ENCODE measurements at places on chromosomes 3 and 15.

- no peak for DNase-seq
Observed at GRCh38 chr15:86197770-86198169, 118.1 kb downstream of the AGBL1 start.

GRCh38 chr15:68700455-68701123 is 120.1 kb downstream of the ANP32A start:
- no peak for DNase-seq

DNA sequence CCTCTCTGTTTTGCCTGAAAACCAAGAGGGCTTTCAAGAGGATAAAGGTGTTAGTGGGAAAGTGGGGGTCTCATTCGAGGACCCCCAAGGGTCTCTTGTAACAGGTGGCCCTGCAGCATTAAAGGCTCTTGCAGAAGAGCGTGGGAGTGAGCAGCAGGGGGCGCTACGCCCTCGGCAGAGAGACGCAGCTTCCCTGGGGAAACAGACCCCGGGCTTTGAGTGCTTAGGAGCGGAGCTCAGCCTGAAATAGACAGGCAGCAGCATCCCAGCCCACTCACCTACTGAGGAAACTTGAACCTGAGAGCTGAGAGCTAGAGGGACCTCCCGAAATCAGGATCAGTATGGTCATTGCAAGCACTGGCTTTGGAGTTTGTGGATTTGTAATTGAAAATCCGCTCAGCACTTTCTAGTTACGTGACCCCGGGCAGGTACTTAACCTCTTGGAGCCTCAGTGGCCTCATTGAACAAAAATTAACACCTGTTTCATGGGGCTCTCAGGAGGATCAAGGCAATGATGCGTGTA is 25.7 kb downstream of the RPLP1 start:
- peak; percentile 47 for DNase-seq

DNA sequence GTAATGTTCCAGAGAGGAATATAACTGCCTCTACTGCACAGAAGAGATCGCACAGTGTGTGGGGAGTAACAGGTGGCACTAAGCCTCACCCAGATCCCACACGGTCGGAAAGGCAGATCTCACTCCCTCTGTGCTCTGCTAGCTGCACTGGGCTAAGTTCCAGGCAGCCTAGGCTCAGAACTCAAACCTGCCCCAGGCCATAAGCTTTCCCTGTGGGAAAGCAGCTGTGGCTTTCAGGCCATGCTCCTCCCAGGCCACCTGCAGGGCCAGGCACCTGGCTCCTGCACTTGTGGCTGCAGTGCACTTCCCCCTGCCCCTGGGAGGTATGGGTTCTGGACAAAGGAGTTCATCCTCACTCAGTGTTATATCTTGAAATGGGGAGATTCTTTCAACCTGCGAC is 27.5 kb downstream of the PCCB start:
- no peak for DNase-seq

DNA sequence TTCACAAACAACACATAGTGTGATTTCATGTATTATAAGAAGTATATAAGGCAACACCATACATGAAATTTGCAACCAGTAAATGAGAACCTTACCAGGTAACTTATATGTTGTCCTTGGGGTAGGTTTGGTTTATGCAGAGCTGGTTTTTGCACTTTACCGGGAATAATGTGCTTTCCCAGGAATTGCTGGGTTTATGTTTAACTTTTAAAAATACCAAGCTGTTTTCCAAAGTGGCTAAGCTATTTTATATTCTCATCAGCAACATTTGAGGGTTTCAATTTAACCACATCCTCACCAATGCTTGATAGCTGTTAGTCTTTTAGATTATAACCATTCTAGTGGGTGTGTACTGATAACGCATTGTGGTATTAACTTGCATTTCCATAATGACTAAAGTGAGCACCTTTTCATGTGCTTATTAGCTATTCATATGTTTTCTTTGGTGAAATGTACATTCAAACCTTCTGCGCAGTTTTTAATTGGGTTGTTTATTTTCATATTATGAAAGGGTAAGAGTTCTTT is 71.6 kb downstream of the KY start:
- DNase-seq: peak; percentile 6

DNA sequence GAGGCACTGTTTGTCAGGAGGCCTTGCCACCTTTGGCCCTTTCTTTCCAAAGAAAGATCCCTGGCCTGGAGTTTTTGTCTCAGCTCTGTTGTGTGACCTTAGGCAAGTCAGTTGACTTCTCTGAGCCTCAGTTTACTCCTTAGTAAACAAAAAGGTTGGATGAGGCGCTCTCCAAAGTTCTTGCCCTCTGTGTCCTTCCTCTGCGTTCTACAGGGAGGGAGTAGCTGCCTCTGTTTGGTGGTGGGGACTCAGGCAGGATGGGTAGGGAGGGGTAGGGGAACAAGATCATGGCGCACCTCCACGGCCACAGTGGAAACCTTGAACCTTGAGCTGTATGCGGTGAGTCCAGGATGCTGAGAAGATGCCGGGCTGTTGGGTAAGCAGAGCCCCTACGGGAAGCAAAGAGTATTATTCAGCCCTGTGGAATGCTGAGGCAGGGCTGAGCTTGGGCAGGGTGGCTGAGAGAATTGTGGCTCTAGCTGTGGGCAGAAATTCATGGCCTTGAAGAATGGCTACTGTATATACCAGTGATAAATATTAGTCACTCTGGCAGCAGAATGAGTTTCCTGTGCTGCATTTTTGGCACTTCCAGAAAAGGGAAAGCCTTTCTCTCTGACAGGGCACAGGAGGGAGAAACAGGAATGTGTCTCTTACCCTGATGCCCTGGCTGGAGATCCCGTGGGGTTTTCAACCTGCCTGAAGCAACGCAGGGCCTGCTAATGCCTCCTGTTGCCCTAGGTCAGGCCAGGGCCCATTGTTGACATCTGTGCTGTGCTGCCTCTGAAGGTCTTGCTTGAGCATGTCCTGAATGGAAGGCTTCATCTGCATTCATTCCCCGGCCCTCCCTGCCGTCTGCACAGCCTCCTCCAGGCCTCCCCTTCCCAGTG is 39.9 kb downstream of the SMAD3 start:
- DNase-seq: peak; percentile 95

- DNase-seq: no peak
Observed at GRCh38 chr3:6079011-6079410, 781.9 kb upstream of the GRM7 start.

GRCh38 chr3:57555306-57555705 is 768 bp upstream of the PDE12 start:
- no peak for DNase-seq

- DNase-seq: no peak
Observed at GRCh38 chr3:72290859-72291638, 506.1 kb upstream of the PROK2 start.

GRCh38 chr3:89762405-89762804 is 655.0 kb downstream of the EPHA3 start:
- no peak for DNase-seq

DNA sequence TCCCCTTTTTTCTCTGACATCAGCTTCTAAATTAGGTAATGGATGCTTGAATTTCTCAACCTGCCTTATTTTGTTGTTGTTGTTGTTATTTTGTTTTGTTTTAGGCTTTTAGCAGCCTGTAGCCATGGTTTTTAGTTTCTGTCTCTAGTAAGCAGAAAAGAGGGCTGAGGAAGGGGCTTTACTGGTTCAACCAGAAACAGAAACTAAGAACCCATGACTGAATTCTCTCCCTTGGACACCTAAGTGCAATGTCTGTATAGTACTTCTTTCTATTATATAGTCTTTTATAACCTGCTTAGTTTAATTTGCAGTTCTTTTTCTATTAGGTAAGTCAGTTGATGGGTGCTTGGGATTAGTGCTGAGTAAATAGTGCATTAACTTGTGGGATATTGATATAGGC is 129.0 kb downstream of the BBX start:
- DNase-seq: no peak

GRCh38 chr3:116445990-116446389 is 703 bp upstream of the LSAMP start:
- no peak for DNase-seq

DNA sequence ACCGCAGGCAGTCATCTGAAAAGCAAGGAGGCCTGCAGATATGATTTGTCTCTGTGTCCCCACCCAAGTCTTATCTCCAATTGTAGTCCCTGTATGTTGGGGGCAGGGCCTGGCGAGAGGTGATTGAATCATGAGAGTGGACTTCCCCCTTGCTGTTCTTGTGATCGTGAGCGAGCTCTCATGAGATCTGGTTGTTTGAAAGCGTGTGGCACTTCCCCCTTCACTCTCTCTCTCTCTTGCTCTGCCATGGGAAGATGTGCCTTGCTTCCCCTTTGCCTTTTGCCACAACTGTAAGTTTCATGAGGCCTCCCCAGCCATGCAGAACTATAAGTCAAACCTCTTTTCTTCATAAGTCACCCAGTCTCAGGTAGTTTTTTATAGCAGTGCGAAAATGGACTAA is 83.3 kb downstream of the TMCO5A start:
- DNase-seq: no peak

DNA sequence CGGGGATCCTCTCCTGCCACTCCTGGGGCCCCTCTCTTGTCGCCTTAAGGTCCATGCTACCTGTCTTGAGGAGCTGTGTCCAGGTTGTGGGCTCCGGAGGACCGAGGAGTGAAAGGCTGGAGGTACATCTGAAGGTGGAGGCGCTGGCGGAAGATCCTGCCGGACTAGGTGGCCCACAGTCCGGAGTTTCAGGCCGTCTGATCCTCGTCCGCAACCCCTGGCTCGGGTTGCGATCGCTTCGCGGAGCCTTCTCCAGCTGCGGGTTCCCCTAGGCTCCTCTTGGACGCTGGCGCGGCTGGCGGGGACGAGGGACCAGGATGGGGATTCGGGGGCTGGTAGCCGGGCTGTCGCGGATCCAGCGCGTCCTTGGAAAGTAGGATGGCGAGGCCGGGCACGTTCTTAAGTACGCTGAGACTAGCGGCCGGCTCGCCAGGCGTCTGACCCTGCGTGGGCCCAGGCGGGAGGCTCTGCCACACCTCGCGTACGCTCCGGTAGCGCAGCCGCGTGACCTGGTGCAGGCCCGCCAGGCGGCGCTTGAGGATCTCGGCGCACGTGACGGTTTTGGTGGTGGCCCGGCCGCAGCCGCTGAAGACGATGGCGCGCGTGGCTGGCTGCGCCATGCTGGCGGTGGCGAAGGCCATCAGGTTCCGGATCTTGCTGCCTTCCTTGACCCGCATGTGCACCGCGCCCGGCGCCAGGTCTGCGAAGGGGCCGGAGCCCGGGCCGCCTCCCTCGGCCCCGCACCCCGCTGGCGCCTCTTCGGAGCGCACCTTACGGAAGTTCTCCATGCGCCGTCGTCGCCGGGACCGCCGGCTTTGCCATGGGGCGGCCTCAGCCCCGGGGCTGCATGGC is 550 bp downstream of the RPP25 start:
- DNase-seq: no peak

DNA sequence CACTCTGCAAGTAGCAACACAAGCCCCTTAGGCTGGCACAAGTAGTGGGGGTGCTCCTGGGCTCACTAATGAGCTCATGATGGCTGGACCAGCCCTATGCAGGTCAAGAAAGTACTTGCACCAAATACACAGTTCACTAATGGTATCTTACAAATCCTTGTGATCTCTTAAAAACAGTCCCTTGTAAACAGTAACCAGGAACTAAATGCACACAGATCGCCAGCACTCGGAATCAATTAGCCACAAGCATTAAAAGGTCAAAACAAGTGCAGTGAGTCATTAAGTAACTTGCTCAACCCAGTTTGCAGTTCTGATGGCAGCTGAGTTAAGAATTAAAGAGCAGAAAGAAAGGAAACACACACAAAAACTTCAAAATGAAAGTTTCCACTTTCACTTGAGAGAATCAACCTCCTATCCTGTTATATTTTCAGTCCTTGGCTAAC is 43.2 kb downstream of the ARHGEF3 start:
- peak; percentile 81 for DNase-seq

GRCh38 chr15:64621056-64621455 is 154.3 kb downstream of the RBPMS2 start:
- DNase-seq: no peak

DNA sequence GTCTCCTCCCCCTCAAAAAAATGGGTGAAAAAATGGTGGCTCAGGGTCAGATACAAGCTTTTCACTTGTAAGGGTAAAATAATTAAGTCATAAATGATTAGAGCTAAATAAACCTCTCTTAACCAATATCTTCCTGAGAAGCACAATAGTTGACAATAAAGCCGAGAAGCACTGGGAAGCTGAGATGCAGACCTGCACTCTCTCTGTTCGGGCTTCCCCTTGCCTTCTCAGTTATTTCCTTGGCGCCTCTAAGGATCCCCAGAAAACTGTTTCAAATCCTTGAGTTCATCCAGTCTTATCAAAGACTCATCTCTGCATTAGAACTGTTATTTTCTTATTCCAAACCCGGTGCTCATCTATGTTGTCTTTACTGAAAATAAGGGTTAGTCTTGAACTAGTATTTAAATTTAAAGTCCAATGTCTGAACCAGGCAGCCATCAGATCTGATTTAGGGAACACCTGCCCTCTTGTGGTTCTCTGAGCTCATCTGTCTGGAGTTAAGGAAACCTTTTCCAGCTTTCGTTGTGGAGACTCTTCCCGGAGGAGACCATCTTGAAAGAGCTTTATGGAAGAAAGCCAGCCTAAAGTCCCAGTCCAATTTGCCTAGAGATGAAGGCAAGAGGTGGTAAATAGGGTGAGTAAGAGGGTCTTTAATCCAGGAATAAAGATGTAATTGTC is 256.4 kb upstream of the MCTP2 start:
- DNase-seq: peak; percentile 27

GRCh38 chr3:71025010-71025409 is 558.5 kb downstream of the FOXP1 start:
- DNase-seq: no peak

DNA sequence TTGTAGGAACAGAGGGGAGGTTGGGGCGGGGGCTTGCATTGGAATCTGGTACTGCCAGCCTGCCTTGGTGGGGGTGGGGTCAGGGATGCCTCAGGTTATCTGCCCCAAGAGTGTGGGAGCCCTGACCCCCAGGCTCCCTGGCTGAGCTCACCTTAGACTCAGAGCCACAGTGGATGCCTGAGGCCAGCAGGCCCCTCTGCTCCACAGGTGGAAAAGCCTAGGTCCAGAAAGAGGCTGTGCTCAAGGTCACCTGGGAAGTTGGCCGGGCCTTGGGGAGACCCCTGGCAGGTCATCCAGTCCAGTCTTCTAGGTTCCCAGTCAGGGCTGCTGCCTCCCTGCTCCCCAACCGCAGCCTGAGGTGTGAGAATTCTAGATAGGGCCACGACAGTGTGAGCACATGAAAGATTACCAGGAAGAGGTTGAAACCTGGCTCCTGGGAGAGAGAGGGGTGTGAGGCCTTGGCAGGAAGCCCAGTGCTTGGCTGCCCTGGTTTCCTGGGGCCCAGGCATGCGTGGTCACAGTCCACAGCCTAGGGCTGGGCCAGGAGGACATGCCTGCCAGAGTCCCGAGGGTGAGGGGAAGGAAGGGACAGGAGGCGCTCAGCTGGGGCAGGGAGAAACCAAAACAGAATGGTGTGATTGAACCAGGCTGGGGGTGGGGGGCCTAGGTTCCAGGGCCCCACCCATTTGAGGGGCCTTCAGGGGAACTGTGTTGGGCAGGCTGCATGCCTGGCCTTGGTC is 4.9 kb downstream of the HDAC11 start:
- peak; percentile 55 for DNase-seq
